Central memory CD8-positive, alpha-beta T cell (primary cell): ENCODE measurements at places on chromosomes 11 and 22.

DNA sequence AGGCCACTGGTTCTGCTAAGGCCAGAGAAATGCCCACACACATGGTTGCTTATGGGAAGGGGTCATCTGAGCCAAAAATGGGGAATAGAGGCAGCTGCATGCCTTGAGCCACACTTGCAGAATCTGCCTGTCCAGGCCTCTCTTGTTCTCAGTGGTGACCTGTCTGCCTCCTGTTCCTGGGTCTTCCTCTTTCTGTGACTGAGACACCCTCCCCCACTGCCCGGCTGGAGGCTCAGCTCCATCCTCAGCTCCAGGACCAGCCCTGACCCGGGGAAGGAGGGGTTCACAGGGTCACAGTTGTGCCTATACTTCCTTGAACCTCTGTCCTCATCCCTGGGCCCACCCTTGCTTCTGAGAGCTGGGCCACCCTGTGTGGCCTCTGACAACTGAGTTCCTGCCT lies 52.3 kb downstream of the CSF2RB start:
- no peak for DNase-seq

- no peak for DNase-seq
Measured at GRCh38 chr11:30735946-30736345, 149.8 kb upstream of the MPPED2 start.

GRCh38 chr11:71940561-71941219 lies 11.8 kb downstream of the RNF121 start:
- DNase-seq, result no peak

DNA sequence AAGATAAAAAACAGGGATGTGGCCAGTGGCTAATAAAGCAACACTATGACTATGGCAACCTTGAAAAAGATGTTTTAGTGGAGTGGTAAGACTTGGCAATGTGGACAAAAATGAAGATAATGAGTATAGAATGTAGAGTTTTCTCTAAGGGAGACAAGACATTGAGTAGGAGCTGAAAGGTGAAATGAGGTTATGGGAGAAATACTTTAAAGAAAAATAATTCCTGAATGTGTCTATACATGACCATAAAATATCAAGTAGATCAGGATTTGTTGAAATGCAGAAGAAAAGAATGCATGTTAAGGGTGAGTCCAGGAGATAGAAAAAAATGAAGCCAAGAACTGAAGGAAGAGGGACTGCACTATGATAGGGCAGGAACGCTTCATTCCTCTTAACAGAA lies 101.6 kb upstream of the CARD18 start:
- no peak for DNase-seq

DNA sequence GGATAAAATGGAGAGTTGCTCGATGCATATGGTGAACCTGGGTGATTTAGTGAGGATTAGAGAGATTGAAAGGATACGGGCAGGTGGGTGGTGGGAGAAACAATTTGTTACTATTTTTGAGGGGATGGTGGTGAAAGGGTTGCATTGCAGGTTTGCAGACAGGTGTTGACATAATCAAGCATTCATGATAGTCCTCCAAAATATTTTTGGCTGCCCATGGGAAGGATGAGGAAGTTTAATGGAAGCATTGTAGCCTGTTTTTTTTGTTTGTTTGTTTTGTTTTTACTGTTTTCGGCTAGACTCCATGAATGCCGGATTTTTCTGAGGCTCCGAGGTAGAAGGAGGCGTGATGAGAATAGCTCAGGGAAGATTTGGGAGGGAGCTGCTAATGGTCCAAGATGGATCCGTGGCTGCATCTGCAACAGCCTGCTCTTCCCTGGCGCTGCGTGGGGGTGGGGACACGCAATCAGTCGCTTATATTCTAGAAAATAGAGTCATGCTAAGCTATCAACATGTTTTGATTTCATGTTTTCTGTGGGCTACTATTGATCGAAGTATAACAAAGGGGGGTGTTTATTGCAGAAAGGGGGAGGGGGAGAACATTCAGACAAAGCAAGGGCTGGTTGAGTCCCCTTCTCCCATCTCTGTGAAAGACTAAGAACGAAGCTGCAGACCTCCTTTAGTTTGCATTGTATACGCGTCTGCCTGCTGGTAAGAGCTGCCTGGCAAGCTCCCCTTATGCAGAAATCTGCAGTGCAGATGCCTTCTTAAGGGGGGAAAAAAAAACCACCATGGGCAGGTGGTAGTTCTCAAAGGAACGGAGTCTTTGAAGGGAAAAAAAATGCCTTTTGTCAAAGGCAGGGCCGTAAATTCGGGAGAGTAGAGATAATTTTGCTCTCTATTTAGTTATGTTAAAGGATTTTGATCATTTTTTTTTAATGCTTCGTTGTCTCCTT lies 1.0 kb downstream of the RTN3 start:
- no peak for DNase-seq

- DNase-seq, result no peak
Measured at GRCh38 chr22:29765905-29766631, 739 bp downstream of the ZMAT5 start.

GRCh38 chr22:29207243-29207550 lies 1.5 kb downstream of the EMID1 start:
- DNase-seq, result no peak

DNA sequence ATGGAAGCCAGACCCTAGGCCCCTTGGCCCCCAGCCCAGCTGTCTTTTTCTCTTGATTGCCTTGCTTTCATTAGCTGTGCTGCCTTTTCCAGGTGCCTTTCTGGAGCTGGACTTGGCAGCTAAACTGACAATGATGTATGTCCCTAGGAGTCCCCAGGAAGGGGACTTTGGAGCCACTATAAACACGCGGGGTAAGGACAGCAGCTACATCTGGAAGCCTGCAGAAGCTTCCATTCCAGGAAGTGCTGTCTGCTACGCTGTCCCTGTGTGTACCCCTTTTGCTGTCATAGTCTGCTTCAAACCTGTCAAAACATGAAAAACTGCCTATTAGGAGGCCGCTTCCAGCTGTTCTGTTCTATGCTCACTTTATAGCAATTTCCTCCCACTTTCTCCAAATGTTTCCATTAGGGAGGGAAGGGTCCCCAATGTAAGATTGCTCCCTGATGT lies 153.3 kb upstream of the RAG2 start:
- no peak for DNase-seq

DNA sequence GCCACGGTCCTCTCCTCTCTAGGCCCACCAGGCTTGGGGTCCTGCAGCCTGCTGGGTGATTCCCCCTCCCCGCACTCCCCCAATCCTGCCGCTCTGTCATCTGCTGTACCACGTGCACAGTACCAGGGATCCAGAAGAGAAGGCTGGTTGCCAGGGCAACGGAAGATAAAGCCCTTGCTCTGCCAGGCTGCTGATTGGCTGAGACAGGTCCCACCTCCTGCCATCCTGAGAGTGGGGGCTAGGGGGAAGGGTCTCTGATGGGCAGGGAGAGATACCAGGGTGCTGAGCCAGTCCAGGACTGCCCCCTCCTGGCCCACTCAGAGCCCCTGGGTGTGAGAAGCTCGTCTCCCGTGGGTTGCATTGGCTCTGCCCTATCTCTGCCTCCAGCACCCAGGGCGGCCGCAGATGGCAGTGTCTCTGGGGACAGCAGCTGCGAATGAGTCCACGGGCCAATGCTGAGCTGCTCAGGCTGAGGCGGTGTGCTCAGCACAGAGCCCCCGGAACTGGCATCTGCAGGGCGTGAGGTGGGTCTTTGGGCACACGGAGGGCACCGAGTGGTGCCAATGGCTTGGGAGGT lies at the start of gene SMIM45:
TSS of gene SMIM45 (plus strand) at position 253 of the 577 bp plus-strand sequence.
- DNase-seq, result no peak

- no peak for DNase-seq
Measured at GRCh38 chr11:77642228-77642627, 4.6 kb upstream of the CLNS1A start.

DNA sequence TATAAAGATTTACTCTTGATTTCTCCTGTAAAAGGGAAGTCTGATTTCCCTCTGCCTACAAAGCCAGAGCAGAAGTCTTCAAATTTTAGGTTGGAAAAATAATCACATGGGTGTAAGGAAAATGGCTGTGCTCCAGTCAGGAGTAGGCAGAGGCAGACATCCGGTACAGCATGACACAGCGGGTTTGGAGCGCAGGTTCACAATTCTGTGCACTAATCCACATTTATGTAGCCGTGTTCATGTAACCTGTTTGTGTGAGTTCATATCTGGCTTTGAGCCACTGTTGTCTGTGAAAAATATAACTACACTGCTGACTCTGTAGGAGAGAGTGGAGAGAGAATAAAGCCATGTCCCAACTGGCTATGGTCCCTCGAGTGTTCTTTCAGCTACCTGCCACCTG lies 248.0 kb downstream of the CASP12 start:
- DNase-seq, result no peak
